CD8-positive, alpha-beta memory T cell (primary cell): ENCODE measurements at places on chromosomes 2 and 18. TPM values are rescaled to one million over a fixed set of nuclear protein-coding genes. Genes with fewer than 3 reads are reported as not detected.

Gene NOSTRIN
- not detected for total RNA-seq

Gene CXCR1
- total RNA-seq, result not detected

Gene SAG
- not detected for total RNA-seq

- no peak for DNase-seq
These were observed 34.6 kb downstream of the HS6ST1 start for GRCh38 chr2:128284037-128284441.

DNA sequence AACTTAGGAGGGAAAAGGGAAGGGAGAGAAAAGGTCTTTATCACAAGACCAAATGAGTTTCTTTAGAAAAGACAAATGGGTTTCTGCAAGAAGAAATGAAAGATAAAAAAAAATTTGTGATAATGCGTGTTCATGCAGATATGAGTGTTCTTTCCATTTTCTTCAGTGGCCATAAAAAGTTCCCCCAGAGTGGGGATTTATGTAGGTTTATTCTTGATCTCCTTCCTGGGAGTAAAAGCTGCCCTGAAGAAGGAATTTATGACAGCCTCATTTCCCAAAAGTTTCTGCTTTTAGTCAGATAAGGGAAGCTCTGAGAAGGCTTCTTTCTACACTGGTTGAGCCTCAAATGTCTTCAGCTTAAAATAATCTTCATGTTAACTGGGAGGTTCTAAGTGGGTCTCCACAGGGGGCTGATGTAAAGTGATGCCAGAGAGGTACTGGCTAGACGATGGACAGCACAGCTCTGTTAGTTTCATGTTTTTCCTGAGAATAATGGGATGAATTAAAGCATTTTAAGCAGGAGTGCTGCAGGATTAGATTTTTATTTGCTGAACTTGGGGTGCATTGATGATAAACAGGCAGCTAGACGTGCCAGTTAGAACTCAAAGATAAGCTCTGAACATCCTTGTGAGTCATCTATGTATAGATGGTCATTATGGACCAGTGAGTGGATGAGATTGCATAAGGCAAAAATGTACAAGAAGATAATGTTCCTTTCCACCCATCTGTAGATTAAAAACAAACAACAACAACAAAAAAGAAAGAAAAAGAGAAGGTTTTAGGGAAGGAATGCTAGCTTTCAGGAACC, 99.4 kb upstream of the MSH2 start:
- DNase-seq, result no peak

DNA sequence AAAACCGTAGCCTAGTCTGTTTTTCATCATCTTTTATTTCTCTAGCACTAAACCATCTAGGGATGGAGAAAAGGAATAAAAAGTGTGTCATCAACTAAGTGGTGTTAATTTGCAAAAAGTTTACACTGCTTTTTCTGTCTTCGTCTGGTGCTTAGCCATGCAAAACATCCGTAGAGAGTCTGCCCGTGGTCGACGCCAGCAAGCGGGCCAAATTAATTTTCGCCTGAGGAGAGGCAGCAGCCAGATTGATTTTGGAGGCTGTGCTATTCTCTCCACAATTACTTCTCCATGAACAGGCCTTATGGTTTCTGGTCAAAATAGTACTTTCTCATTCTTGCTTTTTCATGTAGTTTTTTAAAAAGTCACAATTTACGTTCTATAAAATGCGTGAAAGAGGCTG, 46.3 kb downstream of the TNFRSF11A start:
- no peak for DNase-seq

DNA sequence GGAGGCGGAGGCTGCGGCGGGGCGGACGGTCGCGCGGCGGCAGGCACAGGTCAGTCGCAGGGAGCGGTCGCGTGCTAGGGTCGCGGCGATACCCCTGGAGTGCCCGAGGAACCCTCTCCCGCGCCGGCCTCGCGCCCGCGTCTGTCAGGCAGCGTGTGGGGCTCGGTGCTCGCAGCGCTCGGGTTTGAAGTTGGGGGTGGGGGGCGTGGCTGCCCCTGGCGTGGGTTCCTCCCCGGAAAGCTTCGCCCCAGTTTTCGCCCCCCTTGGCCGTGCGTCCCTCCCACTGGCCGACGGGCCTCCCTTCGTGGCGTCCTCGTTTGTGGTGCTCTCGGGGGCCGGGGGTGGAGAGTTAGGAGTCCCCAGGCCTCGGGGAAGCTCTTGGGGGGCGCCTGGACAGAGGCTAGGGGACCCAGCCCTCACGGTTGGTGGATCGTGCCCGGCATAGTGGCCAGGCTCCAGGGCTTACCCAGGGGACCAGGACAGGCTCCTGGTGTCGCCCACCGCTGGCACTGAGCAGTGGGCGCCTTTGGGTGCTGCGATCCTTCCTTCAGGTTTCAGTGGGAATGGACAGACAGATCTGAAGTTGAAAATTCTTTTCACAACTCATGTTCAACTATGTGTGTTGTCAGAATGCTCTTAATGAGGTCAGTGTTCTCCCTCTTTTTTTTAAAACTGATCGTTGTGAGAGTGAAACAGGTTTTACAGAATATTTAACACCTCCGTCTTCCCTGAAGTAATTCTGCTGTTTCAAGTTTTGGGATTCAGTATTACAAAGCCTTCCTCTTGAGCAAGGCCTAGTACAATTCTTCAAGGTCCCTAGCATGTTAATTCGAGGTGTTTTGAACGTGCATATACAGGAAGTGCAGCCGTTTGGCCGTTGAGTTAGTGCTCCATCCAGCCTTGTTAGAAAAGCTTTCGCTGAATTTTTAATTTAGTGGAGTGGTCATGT, 604 bp downstream of the RALBP1 start:
- peak; percentile 54 for DNase-seq

DNA sequence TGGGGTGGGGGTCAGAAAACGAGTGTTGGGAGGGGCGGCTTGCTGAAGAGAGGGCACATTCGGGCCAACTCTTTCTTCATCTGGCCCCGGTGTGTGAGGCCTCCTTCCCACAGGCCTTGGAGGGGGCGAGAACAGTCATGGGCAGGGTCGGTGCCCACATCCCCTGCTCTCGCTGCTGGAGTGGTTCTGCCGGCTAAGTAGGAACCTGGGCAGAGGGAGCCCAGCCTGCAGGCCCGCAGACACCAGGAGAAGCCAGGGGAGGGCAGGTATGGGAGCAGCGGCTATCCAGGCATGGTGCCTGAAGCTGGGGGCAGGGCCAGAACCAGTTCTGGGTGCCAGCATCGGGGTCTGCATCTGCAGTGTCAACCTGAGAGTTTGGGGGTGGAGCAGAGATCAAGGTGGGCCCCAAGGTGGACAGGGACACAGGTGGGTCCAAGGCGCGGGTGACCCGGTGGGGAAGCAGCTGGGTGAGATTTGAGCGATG, 46.6 kb upstream of the HPCAL1 start:
- no peak for DNase-seq

DNA sequence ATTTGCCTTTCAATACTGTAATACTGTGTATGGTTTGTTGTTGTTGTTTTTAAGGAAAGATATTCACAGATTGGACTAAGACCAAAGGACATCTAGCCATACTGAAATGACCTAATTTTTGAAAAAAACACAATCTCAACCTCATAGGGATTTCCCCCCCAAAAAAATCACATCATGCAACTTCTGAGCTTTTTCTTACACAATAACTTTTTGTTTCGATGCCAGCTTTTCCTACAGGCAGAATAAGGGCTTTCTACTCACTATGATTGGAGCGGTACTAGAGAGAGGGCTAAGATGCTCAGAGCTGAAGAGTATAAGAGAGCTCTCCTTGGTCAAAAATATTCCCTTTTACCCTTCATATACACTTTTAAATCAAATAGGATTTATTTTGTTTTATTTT, 32.4 kb upstream of the SLC3A1 start:
- no peak for DNase-seq

DNA sequence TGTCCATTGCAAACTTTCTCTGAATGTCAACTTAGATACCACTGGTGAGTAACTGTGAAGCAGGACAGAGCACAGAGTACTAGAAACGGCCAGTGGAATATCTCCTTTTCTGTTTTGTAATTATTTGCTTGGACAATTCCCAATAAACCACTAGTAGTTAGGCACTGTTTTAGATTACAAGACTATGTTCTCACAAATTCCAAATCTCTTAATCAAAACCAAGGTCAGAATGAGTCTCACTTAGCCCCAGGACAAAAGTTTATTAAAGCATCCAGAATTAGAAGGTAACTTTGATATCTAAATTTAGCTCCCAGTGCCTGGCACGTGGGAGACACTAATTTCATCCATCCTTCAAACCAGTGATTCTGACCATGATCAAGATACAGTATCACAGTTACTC, 89.0 kb downstream of the ZNF521 start:
- DNase-seq, result no peak

- DNase-seq, result no peak
These were observed 8.4 kb downstream of the L3MBTL4 start for GRCh38 chr18:6406075-6406909.

GRCh38 chr2:26144031-26144430, 28.9 kb upstream of the GAREM2 start:
- no peak for DNase-seq

DNA sequence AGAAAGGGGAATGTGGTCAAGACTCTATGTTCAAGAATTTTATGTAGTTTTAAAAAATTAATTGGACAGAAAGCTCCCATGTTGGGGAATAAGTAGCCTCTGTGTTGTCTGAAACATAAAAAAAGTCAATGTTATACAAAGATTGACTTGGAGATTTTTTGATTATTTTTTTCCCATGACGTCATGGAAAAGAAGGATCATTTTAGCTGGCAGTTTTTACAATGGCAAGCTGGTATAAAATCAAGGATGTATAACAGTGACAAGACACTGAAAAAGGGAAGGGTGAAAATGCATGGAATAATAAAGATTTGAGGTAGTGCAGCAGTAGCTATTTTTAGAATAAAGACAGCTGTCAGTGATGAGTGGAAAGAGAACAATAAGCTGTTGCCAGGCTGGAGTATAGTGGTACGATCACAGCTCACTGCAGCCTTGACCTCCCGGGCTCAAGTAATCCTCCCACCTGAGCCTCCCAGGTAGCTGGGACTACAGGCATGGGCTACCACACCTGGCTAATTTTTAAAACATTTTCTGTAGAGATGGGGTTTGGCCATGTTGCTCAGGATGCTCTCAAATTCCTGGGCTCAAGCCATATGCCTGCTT, 9.2 kb downstream of the SLC39A10 start:
- DNase-seq, result no peak

DNA sequence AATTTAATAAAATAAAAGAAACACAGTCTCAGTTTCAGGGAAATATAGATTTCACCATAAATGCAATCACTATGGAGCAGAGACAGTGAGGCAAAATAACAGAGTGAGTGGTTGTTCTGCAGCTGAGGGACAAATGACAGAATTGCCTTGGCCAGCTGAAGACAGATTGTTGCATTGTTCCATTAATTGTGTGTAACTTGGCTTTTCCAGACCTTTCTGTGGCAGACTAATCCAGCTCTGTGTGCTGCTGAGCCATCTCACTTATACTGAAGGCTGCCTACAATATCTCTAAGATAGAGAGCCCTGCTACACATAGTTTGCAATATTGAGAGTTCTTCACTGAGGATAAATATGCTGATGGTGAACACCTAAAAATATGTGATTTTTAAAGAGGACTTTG, 11.5 kb downstream of the LRRTM1 start:
- DNase-seq, result no peak

- no peak for DNase-seq
These were observed 833.0 kb downstream of the TMEM182 start for GRCh38 chr2:103594823-103595222.

DNA sequence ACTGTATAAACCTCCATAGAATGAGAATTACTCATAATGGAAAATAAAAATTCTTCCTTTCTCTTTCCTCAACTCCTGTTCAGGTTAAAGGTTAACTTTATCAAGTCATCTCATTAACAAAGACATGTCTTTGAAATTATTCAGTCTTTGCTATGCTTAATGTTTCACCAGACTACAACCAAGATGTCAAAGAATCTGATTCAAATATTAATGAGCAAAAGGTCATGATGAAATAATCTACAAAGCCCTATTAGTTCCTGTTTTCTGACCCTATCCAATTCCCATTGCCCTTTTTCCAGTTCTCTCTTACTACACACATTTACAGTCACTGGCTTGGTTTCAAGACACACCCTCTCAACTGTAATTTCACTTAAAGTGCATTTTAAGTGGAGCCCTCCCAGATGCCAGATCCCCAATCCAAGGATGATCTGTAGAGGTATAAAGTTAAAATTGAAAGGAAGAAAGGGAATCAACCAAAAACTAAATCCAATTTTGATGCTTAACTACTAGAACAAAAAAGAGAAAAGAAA, 246.9 kb upstream of the CYP26B1 start:
- DNase-seq, result no peak

DNA sequence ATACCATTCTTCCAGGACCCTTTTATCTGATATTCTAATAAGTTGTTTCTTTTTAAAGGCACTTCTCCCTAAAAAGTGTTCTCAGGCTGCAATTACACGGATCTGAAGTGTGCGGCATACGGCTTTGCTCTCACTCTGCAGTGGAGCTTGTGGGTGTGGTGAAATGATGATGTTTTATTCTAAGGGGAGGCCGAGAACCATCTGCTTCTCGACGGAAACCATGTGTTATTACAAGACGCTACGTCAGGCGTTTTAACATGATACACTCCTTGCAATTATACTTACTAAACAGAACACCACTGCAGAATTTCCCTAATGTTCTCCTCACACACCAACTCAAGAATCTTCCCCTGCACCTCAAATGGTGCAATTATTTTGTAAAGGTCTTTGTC, 34.9 kb upstream of the CTDP1 start:
- DNase-seq, result no peak

DNA sequence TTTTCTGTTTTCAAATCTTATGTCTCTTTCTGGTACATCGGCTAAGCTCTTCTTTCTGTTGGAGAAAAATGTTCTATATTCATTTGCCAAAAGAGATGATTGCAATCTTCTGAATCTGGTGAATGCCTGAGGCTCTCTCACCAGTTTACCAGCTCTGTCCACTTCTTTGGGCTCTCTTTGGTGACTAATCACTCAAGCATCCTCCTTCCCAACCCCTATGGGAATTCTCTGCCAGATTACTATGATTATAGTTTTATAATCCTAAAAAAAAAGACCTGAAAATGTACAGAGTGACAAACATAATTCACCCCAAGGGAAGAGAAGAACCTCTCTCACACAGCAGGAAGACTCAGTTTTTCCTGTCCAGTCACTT, 187.3 kb downstream of the CAMKMT start:
- no peak for DNase-seq

DNA sequence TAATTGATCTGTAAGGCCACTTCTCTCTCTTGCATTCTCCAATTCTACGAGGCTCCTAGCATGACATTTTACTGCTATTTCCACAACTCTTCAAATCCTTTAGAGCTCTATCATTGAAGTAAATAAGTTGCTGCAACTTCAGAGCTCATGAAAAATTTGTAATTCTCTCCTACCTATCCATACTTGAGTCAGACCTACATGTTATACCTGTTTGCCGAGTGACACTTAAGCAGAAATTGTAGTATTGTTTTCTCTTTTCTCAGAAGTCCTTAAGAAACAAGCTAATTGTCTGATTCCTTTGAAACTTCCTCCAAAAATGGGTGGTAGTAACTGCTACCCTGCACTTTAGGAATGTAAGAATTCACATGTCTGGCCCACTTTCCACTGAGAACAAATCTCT, 26.1 kb downstream of the GALM start:
- no peak for DNase-seq
